Epithelial cell of alveolus of lung (primary cell): ENCODE measurements at places on chromosomes 2 and 18. TPM values are rescaled to one million over a fixed set of nuclear protein-coding genes. Genes with fewer than 3 reads are reported as not detected.

WNT10A gene
- total RNA-seq: 0.08 TPM in 1 of 2 replicates, not detected in the other

CLEC4F gene
- total RNA-seq: not detected in 2 replicates

SLC9A4 gene
- not detected in 2 replicates for total RNA-seq

ABCG8 gene
- not detected in 2 replicates for total RNA-seq

KCNS3 gene
- 1.4 and 12.4 TPM in 2 replicates for total RNA-seq

SOWAHC gene
- 5.1 and 16.3 TPM in 2 replicates for total RNA-seq

ATOH8 gene
- 5.3 and 63.2 TPM in 2 replicates for total RNA-seq

TRIM43 gene
- total RNA-seq: not detected in 2 replicates

ZNF521 gene
- total RNA-seq: 15.4 and 36.2 TPM in 2 replicates

GPN1 gene
- total RNA-seq: 20.7 and 32.3 TPM in 2 replicates

ADCYAP1 gene
- total RNA-seq: not detected in 2 replicates

AMER3 gene
- not detected in 2 replicates for total RNA-seq

TMSB10 gene
- 9,247 and 9,695 TPM in 2 replicates for total RNA-seq

MREG gene
- total RNA-seq: 0.32 and 1.4 TPM in 2 replicates

SCYGR4 gene
- not detected in 2 replicates for total RNA-seq

SLC40A1 gene
- total RNA-seq: 2.3 and 21.2 TPM in 2 replicates

SDC1 gene
- total RNA-seq: 12.1 and 32.2 TPM in 2 replicates

LIPG gene
- 2.5 and 58.8 TPM in 2 replicates for total RNA-seq

TWSG1 gene
- total RNA-seq: 95.9 and 113 TPM in 2 replicates

DAPL1 gene
- total RNA-seq: not detected in 2 replicates

CCDC141 gene
- total RNA-seq: 0.08 TPM in 1 of 2 replicates, not detected in the other

DNER gene
- total RNA-seq: 1.2 and 4.8 TPM in 2 replicates

ALPP gene
- total RNA-seq: not detected in 2 replicates

TMEM17 gene
- 1.3 TPM in 2 replicates for total RNA-seq

UGT1A6 gene
- total RNA-seq: not detected in 2 replicates

RTP5 gene
- total RNA-seq: not detected in 2 replicates

NEMP2 gene
- 3.0 and 6.9 TPM in 2 replicates for total RNA-seq

NPAS2 gene
- 10.9 and 22.5 TPM in 2 replicates for total RNA-seq

HOXD13 gene
- not detected in 2 replicates for total RNA-seq

TTC27 gene
- 5.7 and 18.2 TPM in 2 replicates for total RNA-seq

AGBL5 gene
- total RNA-seq: 22.6 and 24.6 TPM in 2 replicates

SERPINB2 gene
- 1.4 and 19.1 TPM in 2 replicates for total RNA-seq

GRHL1 gene
- total RNA-seq: 0.16 and 0.65 TPM in 2 replicates

DNAH6 gene
- under 0.01 and 0.08 TPM in 2 replicates for total RNA-seq

ACMSD gene
- total RNA-seq: not detected in 2 replicates

C2orf78 gene
- not detected in 2 replicates for total RNA-seq

SERPINB11 gene
- not detected in 2 replicates for total RNA-seq

CYS1 gene
- 0.39 TPM in 1 of 2 replicates, not detected in the other for total RNA-seq

SNORC gene
- total RNA-seq: 0.26 and 6.8 TPM in 2 replicates

TEKT4 gene
- not detected in 2 replicates for total RNA-seq

TFPI gene
- 210 and 396 TPM in 2 replicates for total RNA-seq

CXCR1 gene
- total RNA-seq: not detected in 2 replicates

RIT2 gene
- total RNA-seq: not detected in 2 replicates
